AG20443 (cell line): ENCODE measurements at places on chromosomes 5 and 9.

DNA sequence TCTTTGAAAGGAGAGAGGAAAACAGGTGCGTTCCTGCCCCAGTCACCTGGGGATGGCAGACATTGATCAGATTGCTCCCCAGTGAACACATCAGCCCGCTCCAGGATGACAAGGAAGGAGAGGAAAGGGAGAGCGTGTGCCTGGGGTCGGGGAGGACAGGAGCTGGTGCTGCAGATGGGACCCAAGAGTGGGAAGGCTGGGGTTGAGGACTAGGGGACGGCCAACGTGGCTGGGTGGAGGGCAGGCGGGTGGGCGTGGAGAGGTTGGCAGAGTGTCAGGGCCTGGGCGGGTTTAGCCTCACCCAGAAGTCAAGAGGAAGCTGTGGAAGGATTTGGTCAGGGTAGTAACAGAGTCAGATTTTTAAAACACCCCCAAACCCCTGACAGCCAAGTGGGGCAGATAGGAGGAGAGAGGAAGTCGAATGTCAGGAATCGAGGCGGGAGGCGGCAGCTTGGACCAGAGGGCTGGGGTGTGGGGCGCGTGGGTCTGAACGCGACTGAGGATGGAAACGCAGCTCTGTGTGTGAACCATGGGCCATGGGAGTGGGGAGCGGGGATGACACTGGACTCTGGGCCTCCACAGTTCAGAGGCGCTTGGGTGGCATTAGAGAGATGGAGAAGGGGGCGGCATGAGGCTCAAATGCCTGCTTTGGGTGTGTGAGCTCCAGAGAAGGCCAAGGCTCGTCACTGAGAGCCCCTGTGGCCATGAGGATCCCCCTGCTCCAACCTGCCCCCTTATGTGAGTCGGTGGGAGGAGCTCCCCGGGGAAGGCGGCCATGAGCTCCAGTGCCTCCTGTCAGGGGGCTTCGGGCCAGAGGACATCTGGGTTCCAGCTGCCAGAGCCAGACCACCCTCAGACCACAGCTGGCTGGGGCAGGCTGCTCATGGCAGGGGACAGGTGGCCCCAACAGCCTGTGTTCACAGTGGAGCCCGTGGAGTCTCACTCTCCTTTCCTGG lies 24.6 kb downstream of the LAMC3 start:
- no peak for DNase-seq

DNA sequence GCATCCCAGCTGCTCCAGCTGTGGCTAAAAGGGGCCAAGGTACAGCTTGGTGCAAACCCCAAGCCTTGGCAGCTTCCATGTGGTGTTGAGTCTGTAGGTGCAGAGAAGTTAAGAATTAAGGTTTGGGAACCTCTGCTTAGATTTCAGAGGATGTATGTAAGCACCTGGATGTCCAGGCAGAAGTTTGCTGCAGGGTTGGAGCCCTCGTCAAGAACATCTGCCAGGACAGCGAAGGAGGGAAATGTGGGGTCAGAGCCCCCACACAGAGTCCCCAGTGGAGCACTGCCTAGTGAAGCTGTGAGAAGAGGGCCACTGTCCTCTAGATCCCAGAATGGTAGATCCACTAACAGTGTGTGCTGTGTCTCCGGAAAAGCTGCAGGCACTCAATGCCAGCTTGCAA lies 236.2 kb upstream of the ADRA1B start:
- no peak for DNase-seq

DNA sequence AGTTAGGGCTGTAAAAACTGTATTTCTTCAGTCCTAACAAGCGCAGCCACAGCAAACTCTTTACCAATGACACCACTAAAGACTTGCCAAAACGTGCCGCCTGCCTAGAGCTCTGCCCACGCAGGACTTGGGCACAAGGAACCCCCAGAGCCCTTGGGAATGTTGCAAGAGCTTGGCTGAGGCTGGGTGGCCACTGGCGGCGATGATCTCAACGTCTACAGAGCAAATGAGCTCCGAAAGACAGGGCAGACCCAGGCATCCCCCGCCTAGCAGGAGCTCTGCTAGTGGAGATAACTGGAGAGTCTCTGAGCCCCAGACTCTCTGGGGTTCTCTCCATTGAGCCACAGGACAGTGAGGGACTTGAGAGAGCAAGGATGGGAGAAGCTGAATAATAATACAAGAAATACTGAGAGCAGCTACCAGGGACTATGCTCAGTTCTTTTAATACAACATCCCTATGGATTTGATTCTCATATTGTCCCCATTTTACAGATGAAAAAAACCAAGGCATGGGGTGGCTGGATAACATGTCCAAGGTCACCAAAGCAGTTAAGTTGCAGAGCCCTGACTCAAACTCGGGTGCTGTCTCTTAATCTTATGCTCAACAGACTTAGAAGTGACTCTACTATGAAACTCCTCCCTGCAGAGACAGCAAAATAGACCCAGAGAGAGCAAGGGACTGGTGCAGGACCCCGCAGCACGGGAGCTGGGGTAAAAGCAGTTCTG lies 32.5 kb downstream of the SHB start:
- peak; percentile 82 for DNase-seq

GRCh38 chr9:94584555-94584954 lies 9.1 kb downstream of the FBP2 start:
- DNase-seq: no peak

DNA sequence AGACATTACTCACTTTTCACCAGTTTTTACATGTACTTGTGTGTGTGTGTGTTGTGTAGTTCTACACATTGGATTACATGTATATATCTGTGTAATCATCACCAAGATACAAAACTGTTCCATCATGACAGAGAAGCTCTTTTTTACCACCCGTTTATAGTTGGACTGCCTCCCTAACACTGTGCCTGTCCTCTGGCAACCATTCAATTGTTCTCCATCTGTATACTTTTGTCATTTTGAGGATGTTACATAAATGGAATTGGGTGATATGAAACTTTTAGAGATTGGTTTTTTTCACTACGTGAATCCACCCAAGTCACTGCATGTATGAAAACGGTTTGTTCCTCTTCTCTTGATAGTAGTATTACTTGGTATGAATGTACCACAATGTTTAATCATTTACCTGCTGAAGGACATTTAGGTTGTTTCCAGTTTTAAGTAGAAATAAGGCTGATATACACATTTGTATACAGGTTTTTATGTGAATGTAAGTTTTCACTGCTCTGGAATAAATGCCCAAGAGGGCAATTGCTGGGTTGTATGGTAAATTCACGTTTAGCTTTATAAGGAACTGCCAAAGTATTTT lies 126.2 kb downstream of the MAPKAP1 start:
- DNase-seq: no peak

DNA sequence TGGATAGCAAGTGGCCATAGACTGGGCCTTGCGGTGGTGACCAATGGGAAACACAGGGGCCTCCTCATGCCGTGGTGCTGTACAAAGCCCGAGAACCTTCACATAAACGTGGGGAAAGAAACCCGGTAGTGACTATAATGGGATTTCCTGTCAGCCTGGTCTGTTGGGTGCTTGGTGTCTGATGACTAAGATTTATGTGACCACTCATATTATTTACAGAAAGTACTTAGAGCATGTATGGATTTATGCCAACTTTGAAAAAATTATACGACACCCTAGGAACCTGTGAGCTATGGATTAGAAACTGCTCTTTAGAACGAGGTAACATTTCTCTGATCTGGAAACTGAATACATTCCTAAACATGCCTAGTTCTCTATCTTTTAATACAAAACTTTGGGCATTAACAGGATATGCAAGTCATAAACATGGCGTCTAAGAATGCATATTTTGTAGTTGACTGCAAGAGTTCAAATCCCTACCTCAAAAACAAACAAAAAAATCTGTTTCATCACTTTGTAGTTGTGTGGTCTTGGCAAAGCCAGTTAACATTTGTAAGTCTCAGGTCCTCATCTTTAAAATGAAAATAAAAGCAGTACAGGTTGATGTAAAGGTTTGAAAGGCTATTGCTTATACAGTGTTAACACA lies 85.4 kb downstream of the TMEM167A start:
- no peak for DNase-seq

GRCh38 chr5:149063017-149063687 lies at the start of gene SH3TC2:
TSS of gene SH3TC2 (minus strand) at chr5:149063062. CDS start at chr5:149063022, 40 bp downstream.
- DNase-seq: peak; percentile 87

- DNase-seq: no peak
These were observed 48.9 kb downstream of the NRG2 start for GRCh38 chr5:139994234-139994633.

DNA sequence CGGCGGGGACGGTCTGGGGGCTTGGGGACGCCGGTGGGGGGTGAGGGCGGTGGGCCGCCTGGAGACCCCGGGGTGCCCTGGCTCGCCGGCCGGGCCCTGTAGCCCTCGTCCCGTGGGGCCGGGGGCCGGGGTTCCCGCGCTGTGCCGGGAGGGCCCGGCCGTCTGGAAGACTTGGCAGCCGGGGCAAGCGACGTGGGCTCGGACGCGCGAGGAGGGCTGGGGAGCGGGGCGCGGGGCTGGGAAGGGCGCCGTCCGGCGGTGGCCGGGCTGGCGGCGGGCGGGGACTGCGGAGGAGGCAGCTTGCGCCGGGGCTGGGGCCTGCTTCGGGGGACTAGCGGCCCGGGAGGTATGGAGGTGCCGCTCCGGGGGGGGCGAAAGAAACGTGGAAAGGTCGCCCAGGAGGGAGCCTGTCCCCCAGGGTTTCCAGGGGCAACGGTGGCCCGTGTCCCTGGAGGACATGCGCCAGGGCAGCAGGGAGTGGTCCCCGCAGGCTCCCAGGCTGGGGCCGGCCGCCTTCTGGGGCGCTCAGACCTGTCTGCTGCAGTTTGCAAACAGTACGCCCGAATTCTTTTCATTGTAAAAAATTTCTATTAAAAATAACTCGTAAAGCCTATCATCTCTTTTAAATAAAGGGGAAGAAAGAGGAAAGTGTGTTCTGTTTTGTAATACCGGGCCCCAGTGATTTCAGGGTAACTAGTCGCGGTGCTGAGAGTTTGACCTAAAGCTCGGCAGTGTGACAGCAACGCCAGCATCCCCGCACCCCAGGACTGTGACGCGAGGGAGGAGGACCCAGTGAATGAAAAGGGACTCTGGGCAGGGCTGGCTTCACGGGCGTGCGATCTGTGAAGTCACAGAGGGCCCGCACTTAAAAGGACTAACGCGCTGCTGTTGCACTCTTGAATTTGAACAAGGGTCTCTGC lies 752 bp upstream of the ANKH start:
- peak; percentile 74 for DNase-seq

DNA sequence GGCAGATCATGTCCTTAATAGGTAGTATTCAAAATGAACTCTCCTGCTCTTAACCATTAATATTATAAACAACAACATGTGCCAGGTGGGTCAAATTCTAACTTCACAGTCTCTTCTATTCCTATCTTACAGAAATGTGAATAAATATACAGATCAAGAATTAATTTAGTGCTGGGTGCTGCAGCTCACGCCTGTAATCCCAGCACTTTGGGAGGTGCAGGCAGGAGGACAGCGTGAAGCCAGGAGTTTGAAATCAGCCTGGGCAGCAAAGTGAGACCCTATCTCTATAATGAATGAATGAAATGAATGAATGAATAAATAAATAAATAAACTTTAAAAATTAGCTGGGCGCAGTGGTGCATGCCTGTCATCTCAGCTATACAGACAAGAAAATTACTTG lies 34.1 kb downstream of the PTCH1 start:
- no peak for DNase-seq

DNA sequence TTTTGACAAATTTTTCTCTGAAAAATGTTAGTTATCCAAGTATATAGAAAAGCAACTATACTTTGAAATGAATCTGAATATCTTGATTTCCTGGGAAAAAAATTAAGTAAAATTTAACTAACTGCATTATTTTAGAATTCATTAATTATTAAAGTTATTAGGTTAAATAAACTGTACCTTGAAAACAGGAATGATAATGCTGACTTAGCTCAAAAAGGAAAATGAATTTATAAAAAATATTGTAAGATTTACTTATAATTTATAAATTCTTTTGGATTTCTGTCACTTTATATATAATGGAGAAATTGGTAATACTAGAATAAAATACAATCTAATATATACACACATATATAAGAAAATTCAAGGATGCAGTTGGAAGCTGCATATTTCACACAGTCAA lies 36.1 kb upstream of the ACOT12 start:
- no peak for DNase-seq

DNA sequence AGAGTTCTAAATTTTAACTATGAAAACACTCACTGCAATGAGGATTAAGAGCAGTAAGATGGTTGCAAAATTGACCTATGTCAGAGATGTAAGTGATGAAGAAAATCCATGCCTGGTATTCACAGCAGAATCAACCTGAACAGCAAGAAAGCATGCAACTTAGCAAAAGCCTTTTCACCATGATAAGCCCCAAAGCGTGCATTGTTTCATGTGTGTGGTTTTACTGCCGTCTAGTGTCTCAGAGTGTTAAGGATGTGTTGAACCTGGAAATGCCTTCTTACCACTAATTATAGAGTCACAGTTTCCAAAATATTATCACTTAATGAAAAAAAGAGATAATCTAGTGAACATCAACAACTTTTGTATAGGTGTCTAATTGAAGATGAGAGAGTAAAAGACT lies 415.2 kb upstream of the TRPC7 start:
- no peak for DNase-seq

DNA sequence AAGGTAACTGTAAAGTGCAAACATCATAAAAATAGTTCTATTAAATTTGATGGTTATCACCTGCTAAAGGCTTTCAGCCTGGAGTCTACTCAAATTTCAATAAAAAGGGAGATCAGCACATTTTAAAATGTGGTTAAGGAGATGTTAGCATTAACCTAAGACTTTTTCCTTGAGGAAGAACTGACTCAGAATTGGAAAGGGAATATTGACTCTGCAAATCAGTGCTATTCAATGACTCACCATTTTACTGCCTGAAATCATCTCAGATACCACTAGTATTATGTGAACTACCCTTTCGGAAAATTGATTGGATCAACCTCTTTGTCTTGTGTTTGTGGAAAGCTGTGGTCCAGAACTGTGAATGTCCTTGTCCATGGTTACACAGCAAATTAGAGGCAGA lies 113.3 kb downstream of the ADRB2 start:
- peak; percentile 35 for DNase-seq

- no peak for DNase-seq
These were observed 282.1 kb upstream of the TMEM161B start for GRCh38 chr5:88550736-88551135.

- DNase-seq: no peak
These were observed 80.9 kb upstream of the CPEB4 start for GRCh38 chr5:173807181-173807655.

- DNase-seq: no peak
These were observed 6.6 kb downstream of the NINJ1 start for GRCh38 chr9:93127395-93127911.

DNA sequence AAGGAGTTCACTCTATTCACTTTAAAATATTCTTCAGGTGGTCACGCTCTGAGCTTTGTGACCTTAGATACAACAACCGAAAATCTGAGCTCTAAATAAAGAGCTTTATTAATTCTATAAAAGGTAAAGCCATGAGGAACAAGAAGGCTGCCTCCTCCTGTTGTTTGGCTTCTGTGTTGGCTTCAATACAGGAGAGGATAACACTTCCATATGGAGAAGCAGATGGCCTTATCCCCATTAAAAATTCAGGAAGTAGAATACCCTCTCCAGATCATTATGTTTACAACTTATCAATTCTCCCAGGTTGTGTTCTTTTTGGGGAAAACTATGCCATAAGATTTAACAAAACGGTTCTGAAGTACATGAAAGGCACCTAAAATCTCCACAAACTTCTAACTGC lies 128.4 kb downstream of the TTC39B start:
- DNase-seq: no peak

- no peak for DNase-seq
These were observed 6.4 kb downstream of the NDUFS6 start for GRCh38 chr5:1807451-1808185.
